ENCODE measurements at places on chromosomes 11 and 22. TPM values are rescaled to one million over a fixed set of nuclear protein-coding genes. Genes with fewer than 3 reads are reported as not detected.

Gene CWF19L2
- total RNA-seq = 25.5 TPM

Gene APOA5
- total RNA-seq = not detected

- no peaks in the 10 kb centered on the region for H3K4me1 ChIP-seq
- H3K36me3 ChIP-seq = peaks cover 60% of the 10 kb centered on the region
- H3K27ac ChIP-seq = no peak overlapping the region
- no peak for DNase-seq
- no peaks in the 10 kb centered on the region for H3K27me3 ChIP-seq
These were observed 8.9 kb downstream of the PLCB3 start for GRCh38 chr11:64260147-64260708.

Gene LGR4
- 43.3 TPM for total RNA-seq

Gene SLC5A12
- total RNA-seq = 1.3 TPM

DNA sequence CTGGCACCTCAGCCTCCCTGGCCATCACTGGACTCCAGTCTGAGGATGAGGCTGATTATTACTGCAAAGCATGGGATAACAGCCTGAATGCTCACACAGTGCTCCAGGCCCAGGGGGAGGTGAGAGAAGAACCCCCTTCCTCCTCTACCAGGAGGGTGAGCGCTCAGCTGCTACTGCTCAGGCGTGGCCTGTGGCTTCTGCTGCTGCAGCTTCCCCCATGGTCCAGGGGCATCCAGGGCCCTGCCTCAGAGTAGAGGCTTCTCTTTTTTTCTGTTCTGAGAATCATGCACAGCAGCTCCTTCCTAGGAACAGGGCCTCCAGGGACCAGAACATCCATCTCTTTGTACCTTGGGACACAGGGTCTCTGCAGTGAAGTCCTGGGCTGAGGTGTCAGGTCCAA, 83.1 kb downstream of the VPREB1 start:
- peak; percentile 86 for DNase-seq
- H3K27me3 ChIP-seq = peaks cover 48% of the 10 kb centered on the region
- no peak overlapping the region for H3K4me3 ChIP-seq
- H3K4me1 ChIP-seq = peaks cover 14% of the 10 kb centered on the region
- H3K36me3 ChIP-seq = no peaks in the 10 kb centered on the region

Gene SPINDOC
- total RNA-seq = 11.1 TPM

- no peak overlapping the region for H3K4me3 ChIP-seq
- DNase-seq = no peak
These were observed 526.1 kb downstream of the MIAT start for GRCh38 chr22:27183474-27183873.

Gene POU2AF2
- total RNA-seq = not detected

- peaks cover 3% of the 10 kb centered on the region for H3K27me3 ChIP-seq
- H3K4me1 ChIP-seq = peaks cover 25% of the 10 kb centered on the region
- H3K27ac ChIP-seq = no peak overlapping the region
- DNase-seq = no peak
- H3K4me3 ChIP-seq = no peak overlapping the region
- H3K36me3 ChIP-seq = no peaks in the 10 kb centered on the region
These were observed 763 bp downstream of the SMIM45 start for GRCh38 chr22:41952713-41953112.

GRCh38 chr11:93567401-93567895, 24.3 kb upstream of the SMCO4 start:
- DNase-seq = no peak
- H3K27ac ChIP-seq = no peak overlapping the region
- no peaks in the 10 kb centered on the region for H3K4me1 ChIP-seq
- H3K27me3 ChIP-seq = no peaks in the 10 kb centered on the region

Gene IGSF9B
- total RNA-seq = 9.6 TPM

Gene CCDC73
- 0.64 TPM for total RNA-seq

Gene RAB36
- 2.7 TPM for total RNA-seq

DNA sequence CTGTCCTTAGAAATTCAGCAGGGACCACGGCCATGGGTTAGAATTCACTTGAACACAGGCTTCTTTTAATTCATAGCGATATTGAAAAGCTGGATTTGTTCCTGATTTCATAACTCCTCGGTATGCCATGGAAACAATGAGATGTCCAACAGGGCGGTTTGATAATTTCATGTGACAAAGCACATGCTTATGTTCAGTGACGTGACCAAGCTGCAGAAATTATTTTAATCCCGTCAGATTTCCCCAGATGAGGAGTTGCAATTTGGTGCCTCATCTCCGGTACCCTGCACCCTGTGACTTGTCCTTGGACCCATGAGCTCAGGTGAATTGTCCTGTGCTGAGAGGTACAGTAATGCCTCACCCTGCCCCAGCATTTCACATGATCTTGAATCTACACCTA, 81.7 kb downstream of the C11orf91 start:
- H3K4me1 ChIP-seq = no peaks in the 10 kb centered on the region
- H3K36me3 ChIP-seq = no peaks in the 10 kb centered on the region
- no peak overlapping the region for H3K27ac ChIP-seq
- no peak for DNase-seq

DNA sequence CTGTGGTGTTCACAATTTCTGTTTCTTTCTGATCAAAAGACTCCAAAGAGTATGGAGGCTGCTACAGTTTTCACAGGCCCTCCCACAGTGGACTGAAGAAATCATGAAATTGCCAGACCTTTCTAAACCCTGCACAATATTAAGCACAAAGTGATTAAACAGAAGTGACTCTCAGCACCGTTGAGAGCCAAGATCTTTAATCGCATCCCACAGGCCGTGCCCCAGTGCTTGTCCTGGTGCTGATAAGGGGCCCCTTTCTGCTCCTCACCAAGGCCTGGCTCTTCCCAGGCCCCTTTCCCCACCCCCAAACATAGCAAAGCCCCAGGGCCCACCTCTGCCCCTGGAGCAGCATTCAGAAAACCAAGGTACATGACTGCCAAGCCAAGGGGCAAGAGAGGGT, 57.4 kb upstream of the BMAL1 start:
- no peaks in the 10 kb centered on the region for H3K27me3 ChIP-seq
- no peak overlapping the region for H3K4me3 ChIP-seq
- H3K36me3 ChIP-seq = no peaks in the 10 kb centered on the region
- H3K4me1 ChIP-seq = no peaks in the 10 kb centered on the region
- no peak overlapping the region for H3K27ac ChIP-seq
- DNase-seq = no peak

DNA sequence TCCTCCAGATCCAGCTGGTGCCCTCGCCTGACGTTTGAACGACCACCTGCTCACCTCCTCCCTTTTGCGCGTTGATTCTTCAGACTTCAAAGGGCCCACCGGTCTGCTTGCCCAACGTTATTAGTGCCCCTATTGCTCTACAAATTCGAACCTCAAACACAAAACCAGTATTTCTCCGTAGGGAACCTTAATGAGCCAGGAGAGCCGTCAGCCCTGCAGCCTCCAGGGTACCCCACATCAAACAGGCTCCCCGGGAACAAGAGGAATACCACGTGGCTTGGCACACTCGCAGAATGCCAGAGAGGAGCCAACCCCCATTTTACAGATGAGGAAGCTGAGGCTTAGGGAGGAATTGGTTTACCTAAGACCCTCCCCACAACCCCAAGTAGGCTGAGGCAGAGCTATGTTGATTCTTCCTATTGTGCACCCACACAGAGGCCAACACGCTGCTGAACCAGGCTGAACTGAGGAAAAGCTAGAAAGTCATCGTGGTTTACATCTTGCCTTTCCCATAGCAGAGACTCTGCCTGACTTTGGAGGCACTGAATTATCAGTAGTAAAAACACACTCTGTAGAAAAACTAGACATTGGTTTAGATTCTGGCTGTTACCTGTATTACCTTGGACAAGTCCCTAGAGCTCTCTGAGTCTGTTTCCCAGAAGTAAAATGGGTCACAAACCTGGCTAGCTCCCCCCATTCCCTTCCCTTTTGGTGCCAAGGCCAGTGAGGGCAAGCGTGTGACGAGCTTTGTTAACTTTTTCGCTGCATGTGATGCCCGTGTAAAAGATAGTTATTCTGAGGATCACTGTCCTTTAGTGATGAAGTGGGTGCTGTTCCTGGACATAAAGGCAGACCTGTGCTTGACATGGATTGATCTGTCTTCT, 764 bp downstream of the TKFC start:
- peak overlapping the region; percentile 96 for H3K27ac ChIP-seq
- peaks cover 44% of the 10 kb centered on the region for H3K4me1 ChIP-seq
- H3K27me3 ChIP-seq = no peaks in the 10 kb centered on the region
- H3K4me3 ChIP-seq = peak overlapping the region; percentile 99
- no peak for DNase-seq

DNA sequence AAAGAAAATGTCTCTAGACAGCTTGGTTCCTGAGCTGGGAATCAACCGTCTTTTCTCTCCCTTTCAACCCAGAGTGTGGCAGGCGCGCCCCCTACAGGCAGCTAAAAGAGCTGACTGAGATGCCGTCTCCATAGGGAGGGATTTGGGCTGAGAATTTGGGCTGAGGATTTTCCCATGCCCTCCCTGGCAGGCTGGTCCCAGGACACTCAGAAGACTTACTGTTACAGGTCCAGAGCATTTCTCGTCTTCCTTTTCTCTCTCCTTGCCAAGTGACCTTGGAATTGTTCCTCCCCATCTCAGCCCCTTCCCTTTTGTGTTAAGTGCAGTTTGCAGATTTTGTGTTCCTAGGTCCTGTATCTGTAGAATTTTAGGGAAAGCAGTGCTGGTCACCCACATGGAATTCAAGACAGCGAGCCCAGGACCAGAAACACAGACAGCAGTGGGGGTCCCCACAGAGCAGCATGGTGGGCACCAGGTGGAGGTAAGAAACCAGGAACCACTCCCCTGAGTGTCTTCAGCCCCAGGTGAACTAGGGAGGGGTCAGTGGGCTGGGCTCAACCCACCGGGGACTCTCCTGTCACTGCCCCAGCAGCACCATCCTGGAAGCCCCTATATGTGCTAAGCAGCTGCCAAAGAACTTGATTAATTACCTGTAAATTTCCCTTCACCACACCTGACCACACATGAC, 9.9 kb upstream of the IGLL5 start:
- DNase-seq = peak; percentile 88
- H3K27me3 ChIP-seq = no peaks in the 10 kb centered on the region
- H3K36me3 ChIP-seq = no peaks in the 10 kb centered on the region
- no peak overlapping the region for H3K4me3 ChIP-seq

DNA sequence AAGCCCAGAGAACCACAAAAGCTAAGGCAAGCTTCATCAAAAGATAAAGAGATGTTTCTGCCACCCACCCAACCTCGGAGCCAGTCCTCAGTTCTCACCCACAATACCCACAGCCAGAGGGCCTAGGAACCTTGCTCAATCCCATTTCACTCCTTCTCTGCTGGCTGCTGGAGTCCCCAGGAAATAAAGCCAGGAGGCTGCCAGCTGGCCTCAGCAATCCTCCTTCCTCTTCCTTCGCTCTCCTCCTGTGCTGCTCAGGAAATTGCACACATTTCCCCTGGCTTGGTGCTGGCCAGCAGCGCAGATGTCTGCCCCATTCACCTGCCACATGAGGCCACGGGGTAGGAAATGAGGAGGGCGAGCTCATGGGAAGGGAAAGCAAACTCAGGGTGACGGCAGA, 91.8 kb upstream of the LDLRAD3 start:
- H3K4me1 ChIP-seq = peaks cover 6% of the 10 kb centered on the region
- no peak overlapping the region for H3K27ac ChIP-seq
- no peaks in the 10 kb centered on the region for H3K36me3 ChIP-seq
- H3K27me3 ChIP-seq = no peaks in the 10 kb centered on the region
- DNase-seq = no peak

All from spleen (tissue), 13 donors.